Activated T-helper 1 cell treated with Interleukin-2 at 50 U/mL for 16 hours (primary cell): ENCODE measurements at places on chromosomes 1 and 21.

DNA sequence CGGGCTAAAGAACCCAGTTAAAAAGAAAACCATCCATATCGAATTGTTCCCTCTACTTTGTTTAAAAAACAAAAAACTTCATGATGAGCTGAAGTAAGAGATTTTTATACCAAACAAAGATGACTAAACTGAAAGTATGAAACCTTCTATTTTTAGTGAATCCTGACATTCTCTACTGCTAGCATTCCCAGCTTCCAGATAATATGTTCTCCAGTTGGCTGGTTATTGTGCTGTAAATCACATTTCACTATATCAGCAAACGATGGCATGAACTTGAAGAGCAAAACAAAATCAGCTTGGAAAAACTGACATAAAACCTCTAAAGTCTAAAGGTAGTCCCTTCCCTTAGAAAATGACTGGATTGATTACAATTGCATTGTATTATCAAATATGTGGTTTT is 68.1 kb upstream of the APP start:
- no peak for DNase-seq

GRCh38 chr1:60867782-60868181 is 214.6 kb upstream of the NFIA start:
- DNase-seq, result no peak

DNA sequence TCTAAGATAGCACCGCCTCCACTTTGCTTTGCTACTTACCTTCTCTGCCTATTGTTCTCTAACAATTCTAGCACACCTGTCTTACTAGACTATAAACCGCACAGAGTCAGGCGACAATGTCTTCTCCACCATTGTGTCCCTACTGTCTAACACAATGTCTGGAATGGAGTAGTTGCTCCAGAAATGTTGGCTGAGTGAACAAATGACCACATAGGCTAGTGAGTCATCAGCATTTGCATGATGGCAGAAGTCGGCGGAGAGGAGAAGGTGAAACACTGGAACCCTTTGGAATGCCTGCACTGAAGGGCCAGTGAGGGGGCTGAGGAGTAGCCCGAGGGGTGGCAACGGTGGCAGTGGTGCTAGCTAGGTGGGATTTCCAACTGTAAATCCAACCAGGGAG is 14.0 kb upstream of the PABPC4 start:
- no peak for DNase-seq

DNA sequence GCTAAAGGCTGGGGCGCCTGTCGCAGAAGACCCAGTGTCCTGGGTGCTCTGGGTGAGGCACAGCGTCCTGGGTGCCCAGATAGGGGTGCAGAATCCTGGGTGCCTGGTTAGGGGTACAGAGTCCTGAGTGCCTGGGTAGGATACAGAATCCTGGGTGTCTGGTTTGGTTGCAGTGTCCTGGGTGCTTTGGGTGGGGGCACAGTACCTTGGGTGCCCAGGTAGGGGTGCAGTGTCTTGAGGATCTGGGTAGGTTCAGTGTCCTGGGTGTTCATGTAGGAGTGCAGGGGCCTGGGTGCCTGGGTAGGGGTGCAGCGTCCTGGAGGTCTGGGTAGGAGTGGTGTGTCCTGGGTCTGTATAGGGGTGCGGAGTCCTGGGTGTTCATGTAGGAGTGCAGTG is 178.7 kb downstream of the CAMTA1 start:
- no peak for DNase-seq

- no peak for DNase-seq
These were observed 23.4 kb upstream of the FMO4 start for GRCh38 chr1:171290621-171291020.

GRCh38 chr1:112169517-112169916 is 180.0 kb upstream of the KCND3 start:
- DNase-seq, result no peak

DNA sequence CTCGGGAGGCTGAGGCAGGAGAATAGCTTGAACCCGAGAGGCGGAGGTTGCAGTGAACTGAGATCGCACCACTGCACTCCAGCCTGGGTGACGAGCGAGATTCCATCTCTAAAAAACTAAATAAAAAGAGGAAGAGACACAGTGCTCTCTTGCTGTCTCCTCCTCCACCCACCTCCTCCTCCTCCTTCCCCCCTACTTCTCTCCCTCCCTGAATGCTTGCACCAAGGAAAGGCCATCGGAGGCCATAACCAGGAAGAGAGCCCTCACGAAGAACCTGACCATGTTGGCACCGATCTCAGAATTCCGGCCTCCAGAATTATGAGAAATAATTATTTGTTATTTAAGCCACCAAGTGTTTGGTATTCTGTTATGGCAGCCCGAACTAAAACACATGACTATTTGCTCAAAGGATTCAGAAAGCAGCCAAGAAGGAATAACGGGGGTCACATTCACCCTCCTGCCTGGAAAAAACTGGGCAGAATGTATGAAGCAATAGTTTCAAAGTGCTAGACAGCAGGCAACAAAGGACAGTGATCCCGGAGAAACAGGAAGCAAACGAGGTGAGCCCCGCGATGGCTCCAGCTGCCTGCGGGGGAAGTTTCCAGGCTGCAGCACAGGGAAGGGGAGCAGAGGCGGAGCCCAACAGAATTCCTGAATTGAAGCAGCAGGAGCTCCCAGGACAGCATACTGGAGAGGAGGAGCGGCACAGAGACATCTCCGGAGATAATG is 35.8 kb downstream of the LDLRAD1 start:
- no peak for DNase-seq

DNA sequence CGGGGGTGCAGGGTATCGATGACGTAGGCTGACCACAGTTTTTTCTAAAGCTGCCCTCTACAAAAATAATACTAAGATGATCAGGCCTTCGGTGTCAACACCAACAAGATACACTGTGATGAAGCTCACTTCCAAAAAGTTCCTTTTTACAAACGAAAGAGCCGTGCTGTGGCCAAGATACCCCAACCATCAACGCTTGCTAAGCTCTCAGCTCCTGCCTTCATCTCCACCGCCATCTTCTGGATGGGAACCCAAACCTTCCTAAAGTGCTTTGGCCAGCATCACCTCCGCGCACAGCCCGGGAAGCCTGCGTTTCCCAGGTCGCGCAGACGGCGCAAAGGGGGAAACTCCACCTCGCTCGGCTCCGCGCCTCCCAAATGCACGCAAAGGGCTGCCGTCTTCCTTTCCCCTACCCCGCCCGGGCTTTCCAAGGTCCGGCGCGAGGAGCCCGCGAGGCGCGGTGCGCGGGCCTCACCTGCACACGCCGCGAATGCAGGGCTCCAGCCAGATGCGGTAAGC is 541 bp downstream of the USP48 start:
- DNase-seq, result peak; percentile 15

GRCh38 chr1:243343970-243344937 is 88.4 kb downstream of the SDCCAG8 start:
- no peak for DNase-seq

DNA sequence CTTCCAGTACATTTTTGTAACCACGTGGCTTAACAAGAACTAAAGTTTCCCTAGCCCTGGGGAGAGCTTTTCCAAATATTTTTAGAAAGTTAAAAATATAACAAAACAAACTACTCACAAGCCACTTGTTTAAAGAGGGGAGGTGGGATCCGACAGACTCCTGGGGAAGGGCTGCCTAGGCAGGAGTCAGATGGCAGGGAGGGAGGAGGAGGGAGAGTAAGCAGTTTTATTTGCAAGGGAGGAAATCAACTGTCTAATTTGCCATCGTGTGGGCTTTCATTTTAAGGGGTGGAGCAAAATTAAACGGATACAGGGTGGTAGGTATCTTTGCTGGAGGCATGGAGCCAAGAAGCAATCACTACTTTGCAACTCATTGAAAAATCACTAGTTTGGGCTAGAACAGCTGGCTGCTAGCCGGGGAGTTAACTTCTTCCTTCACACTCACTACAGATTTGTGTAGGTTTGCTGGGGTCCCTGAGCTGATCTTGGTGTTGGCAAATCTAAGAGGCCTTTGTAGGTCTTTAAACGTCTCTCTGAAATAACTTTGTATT is 8.8 kb downstream of the BARHL2 start:
- no peak for DNase-seq

DNA sequence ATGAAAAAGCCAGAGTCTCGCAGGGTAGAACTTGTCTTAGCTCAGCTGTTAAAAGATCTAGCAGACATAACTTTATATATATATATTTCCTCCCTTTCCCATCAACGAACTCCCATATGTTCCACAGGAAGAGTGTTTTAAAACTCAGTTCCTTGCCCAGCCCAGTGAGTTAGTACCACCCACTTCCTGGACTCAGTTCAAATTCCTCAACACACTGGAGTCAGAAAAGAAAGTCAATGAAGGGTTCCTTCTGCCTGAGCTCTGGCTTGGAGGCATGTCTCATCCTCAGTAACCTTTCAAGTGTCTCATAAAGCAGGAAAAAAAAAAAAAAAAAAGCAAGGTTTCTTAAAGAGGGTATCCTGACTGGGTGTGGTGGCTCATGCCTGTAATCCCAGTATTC is 15.6 kb downstream of the TPM3 start:
- no peak for DNase-seq

GRCh38 chr1:42765269-42765668 is 1.6 kb downstream of the P3H1 start:
- no peak for DNase-seq

DNA sequence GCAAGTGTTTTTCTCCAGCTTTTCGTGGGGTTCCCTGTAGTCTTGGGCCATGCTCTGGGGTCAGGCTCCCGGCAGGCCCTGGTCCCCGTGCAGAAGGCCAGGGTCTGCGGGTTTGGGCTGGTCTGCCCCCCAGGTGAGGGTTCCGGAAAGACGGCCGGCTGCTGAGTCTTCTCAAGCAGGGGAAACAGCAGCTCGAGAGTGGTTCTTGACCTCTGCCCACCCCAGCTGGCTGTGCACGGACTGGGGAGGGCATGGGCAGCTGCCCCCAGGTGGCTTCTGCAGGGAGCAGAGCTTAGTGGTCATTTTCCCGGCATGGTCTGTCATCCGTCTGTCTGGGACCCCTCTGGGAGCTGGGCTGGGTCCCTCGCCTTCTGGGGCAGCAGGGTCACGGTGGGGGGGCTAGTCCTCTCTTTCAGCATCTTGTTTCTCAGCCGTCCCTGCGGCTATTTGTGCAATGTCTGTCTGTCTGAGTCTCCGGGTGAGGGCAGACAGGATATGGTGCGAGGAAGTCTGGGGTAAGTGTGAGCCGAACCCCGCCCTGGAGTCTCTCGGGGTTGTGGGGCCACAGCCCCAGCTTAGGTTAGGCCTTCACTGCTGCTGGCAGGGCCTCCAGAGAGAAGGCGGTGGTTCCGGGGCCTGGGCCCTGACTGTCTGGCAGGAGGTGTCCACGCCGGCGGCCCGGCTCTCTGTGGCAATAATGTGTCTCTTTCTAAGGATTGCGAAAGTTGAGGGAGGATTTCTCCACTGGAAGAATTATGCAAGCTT is 6.1 kb downstream of the SKI start:
- DNase-seq, result peak; percentile 72

GRCh38 chr1:170586321-170587252 is 54.6 kb downstream of the GORAB start:
- no peak for DNase-seq

- no peak for DNase-seq
These were observed 42.5 kb upstream of the CLIC4 start for GRCh38 chr1:24702511-24703293.
